Inflammatory macrophage (primary cell): ENCODE measurements at places on chromosomes 3 and 15.

DNA sequence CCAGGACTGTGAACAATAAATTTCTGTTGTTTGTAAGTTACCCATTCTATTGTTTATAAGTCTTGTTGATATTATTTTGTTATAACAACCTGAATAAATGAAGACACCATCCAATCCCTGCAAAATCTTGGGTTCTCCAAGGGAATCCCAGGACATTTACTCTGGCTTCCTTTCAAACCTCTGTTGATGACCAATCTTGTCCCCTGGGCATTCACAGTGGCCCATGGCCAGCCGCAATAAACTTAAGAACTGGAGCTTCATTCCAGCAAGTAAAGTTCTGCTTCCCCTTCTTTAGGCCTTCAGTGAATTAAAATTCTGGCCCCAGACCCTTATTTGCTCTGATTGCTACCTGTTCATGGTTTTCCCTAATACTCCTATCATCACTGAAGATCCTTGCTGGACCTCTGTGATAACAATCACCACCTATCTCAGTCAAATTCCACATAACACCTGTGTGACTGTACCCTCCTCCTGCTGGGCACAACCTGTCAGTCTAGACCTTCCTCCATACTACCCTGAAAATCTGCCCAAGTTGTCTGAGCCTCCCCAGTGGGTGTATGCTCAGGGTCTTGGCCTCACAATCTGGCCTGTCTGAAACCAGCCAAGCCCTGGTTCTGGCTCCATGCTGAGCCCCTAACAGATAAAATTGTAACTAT lies 153.1 kb downstream of the SEMA6D start:
- no peak for DNase-seq

DNA sequence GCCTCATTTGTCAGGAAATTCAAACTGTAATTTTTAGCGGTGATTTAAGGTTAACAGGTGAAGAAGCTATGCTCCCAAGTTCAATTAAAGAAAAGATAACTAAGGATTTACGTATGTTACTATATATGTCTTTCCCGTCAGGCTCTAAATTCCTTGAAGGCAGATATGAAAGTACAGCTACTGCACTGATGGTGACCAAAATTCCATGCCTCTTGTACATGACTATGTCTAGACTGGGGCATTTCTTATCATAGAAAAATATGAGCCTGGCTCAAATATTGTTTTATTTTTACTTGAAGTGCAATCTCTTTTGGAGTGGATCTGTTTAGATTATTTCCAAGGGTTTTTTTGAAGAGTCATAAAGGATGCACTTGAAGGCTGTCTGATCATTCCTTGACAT lies 647.1 kb upstream of the KCNMB2 start:
- DNase-seq: no peak

- no peak for DNase-seq
Measured at GRCh38 chr3:115792206-115792955, 169.1 kb downstream of the GAP43 start.

DNA sequence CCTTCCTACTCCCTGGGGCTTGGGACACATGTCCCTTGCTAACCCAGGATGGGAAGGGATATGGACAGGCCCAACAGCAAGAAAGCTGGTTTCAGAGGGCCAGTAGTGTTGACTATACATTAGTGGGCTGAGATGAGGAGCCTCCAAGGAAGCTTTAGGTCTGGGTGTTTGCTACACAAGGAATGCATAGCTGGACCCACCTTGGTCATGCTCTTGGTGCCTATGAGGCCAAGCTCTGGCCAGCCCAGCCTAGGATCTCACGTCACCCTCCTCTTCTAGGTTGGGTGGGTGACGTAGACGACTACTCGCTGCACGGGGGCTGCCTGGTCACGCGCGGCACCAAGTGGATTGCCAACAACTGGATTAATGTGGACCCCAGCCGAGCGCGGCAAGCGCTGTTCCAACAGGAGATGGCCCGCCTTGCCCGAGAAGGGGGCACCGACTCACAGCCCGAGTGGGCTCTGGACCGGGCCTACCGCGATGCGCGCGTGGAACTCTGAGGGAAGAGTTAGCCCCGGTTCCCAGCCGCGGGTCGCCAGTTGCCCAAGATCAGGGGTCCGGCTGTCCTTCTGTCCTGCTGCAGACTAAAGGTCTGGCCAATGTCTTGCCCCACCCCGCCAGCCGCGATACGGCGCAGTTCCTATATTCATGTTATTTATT lies 653 bp upstream of the WDR6 start:
- DNase-seq: peak; percentile 14

- no peak for DNase-seq
Measured at GRCh38 chr15:31001702-31002101, 10.3 kb upstream of the MTMR10 start.

- no peak for DNase-seq
Measured at GRCh38 chr3:17057321-17057720, 172.6 kb downstream of the PLCL2 start.

DNA sequence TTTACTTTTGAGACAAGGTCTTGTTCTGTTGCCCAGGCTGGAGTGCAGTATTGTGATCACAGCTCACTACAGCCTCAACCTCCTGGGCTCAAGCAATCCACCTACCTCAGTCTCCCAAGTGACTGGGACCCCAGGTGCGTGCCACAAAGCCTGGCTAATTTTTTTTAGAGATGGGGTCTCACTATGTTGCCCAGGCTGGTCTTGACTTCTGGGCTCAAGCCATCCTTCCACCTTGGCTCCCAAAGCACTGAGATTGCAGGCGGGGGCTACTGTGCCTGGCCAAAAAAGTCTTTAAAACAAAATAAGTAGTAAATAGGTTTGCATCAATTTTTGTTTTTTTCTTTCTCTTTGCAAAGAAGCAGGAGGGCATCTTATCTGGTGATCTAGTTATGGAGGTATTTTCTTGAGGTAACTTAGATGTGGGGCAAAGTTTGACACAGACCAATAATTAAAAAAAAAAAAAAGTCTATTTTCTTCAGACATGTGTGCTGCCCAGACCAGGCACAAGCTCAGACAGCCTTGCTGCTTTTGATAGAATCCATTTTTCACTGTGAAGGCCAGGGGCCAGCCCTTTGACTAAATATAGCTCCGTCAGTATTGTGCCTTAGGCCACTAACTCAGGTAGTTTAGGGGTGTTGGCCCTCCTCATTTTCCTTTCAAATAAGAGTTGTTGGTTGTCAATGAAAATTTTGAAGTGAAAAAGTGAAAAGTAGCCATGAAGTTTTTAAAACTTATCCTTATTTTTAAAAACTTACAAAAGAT lies 2.5 kb downstream of the ARL6IP5 start:
- no peak for DNase-seq

DNA sequence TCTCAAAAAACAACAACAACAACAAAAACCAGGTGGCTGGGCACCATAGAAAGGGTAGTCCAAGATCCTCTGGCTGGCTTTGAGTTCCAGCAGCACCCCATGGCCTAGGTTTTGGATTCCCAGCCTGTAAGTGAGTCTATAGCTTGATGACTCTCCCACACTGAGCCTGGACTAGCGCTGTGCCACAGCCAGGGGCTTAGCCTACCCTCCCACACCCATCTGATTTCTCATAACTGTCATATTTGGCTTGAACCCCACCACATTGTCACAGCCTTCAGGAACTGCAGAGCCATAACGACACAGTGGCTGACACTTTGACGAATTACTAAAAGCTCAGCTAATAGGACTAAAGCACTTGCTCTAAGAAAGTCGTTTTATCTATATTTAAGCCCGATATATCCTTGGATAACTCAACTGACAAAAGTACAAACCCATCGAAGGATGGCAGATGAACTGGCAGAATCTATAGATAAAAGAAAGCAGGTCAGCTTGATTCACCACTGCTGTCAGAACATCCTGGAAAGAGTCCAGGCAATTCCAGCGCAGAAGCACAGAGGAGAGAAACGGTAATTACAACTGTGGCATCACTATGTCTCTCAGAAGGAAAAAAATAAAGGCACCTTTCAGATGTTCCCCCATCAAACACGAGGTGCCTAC lies 62.1 kb downstream of the HOMER2 start:
- no peak for DNase-seq

GRCh38 chr15:75349851-75350588 lies 3.2 kb downstream of the NEIL1 start:
- DNase-seq: peak; percentile 51

DNA sequence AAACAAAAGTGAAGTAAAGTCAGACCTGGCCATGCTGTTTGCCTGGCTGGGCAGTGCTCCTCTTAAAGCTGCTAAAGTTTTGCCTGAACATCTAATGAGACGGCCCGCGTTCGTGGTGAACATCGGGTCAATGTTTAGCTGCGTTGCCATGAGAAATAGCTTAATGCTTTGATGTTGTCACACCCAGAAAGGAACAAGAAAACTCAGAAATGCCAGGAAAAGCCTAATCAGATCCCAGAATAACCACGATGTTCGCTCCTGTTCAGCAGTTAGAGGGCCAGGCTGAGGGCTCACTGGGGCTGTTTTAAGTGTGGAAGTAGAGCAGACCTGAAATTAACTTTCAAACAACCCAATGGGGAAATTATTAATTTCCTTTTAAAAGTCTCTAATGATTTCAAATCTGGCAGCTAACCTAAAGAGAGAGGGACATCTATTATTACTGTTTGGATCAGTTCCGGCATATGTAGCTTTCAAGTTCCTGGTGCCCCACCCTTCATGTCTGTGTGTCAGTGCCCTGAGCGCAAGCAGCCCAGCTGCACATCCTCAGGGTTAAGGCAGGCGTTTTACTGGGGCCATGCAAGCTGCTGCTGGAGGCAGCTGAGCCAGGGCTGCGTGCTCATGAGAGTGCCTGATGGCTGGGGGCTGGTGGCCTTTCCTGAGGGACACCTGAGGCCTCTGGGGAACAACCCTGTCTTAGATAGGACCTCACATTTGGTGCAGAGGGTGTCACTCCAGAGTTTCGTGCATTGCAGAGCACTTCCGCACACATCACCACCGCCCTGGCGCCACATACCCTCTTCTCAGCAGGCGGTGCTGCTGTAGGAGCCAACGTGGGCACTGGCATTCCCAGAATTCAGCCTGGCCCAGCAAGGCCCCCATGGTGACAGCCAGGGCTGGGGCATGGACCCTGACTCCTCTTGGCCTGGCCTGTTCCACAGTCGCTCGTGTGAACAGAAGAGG lies 76.6 kb downstream of the LRRK1 start:
- no peak for DNase-seq

DNA sequence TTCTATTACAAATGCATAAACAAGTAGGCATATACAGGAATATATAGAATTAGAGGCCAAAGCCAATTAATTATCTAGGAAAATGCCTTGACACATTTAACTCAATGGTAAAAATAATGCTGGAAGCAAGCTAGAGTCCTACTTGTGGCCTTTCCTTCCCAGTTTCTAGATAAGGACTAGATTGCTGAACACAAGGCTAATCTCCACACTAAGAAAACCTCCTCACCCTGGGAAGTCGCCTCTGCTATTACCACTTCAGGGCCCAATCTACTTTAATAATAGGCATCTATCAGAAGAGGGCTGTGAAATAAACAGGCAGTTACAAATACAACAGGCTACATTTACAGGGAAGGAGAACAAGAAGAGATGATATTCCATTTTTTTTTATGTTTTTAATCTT lies 80.5 kb upstream of the PRICKLE2 start:
- DNase-seq: no peak

- no peak for DNase-seq
Measured at GRCh38 chr3:43997788-43998369, 243.8 kb upstream of the TOPAZ1 start.

- DNase-seq: no peak
Measured at GRCh38 chr15:60649845-60650548, 171.1 kb upstream of the ICE2 start.

DNA sequence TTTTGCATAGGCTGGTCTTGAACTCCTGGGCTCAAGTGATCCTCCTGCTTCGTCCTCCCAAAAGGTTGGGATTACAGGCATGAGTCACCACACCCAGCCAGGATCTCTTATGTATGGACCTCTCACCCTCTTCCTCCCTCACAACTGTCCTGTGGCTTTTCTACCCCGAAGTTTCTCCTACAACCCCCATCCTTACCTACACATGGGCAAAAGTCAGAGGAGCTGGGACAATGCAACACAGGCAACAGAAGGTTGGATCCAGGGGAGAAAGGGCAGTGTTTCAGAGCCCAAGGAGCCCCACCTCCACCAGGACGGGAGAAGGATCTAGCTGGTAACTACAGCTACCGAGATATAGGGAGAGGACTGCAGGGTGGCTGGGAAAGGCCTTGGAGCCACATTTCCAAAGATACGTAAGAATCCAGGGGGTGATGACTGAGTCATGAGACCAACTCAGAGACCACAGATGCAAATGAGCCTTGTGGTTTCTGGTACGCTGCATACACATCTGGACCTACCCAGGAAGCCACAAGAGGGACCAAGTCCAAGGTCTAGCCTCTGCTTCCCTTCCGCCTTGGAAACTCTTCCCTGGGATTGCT lies 13.6 kb downstream of the IGDCC4 start:
- no peak for DNase-seq

DNA sequence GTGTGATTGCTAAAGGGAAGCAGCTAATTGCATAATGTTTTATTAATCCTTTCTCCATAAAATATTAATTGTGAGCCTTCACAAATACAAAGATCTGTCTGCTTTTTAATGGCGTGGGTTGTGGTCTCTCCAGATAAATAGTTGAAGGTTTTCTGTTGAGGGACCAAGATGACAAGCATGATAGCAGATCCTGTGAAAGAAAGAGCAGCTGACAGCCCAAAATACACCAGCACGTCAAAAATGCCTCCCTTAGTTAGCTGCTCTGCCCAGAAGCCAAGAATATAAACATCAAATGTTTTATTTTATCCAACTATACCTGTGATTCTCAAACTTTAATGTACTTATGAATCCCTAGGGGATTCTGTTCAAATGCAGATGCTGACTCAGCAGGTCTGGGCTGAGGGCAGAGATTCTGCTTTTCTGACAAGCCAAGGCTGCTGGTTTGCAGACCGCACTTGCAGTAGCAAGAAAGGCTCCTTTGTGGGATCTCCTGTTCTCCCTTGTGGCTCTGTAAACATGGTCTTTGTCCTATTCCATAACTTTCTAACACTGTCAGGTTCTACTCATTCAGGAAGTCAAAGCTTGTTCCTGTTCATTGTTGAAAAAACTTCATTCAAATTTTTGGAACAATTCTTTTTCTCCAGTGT lies 119.1 kb upstream of the SLC25A36 start:
- no peak for DNase-seq

GRCh38 chr3:33758864-33759263 lies 39.6 kb upstream of the PDCD6IP start:
- DNase-seq: no peak

- DNase-seq: no peak
Measured at GRCh38 chr3:176796371-176796770, 400.9 kb downstream of the TBL1XR1 start.

DNA sequence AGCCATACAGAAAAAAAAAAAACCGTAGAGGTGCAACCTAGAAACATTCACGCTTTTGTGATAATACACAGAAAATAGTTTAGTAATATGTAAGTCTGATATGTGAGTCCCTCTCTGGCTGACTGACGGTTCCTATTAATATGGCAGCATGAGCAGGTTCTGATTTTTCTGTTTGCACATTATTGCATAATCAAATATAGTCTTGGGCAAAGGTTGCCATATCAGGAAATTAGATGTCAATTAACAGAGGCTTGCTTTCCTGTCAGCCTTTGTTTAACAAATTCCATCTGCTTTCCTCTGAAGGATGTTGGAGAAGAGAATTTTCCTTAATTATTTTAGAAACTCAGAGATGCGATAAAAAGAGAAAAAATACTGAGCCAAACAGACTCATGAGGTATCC lies 14.8 kb downstream of the GABRB3 start:
- DNase-seq: no peak

GRCh38 chr15:99729920-99730319 lies 3.3 kb downstream of the LYSMD4 start:
- DNase-seq: no peak

- DNase-seq: no peak
Measured at GRCh38 chr3:56458496-56459103, 9.7 kb downstream of the ERC2 start.

GRCh38 chr3:71726146-71726545 lies 944 bp upstream of the EIF4E3 start:
- DNase-seq: peak; percentile 38

- peak; percentile 60 for DNase-seq
Measured at GRCh38 chr15:78069462-78070029, 8.0 kb downstream of the TBC1D2B start.
